Stimulated activated CD4-positive, alpha-beta T cell treated with anti-CD3 and anti-CD28 coated beads, Interleukin-1b, Interleukin-23, amount 100 ng/mL, for 1 hour (primary cell): ENCODE measurements at places on chromosomes 6 and 20.

- no peak for DNase-seq
These were observed 1.3 kb downstream of the SOBP start for GRCh38 chr6:107491138-107491609.

- no peak for DNase-seq
These were observed 57.7 kb downstream of the RBM38 start for GRCh38 chr20:57448764-57449354.

DNA sequence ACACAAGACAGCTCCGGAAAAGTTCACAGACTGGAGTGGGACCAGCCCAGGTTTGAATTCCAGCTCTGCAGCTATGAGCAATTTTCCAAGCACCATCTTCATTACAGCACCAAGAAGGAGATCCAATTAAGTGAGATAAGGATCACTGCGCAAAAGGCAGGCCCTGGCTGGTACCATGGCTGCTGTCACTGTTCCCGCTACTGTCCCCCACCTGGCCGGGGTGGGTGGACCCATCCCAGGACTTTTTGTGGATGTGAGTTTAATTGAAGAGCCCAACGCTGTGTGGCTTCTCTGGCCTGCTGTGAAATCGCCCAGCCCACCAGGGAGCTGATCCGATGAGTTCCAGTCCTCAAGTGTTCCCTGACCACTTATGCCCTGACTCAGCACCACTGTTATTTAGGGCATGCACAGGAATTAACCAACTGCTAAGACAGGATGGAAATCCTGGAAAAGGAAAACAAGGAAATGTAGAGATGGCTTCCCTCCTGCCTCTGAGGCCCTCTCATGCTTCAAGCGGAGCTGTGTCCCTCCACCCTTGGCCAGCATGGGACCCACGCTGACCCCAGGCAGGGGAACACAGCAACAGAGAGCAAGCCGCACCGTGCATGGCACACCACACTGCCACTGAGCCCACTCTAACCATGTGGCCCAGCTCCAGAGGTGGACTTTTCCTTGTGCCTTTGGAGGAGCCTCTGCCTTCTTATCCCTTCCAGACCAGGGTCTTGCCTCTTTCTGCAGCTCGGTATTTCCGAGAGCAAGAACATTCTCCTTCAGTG lies 150.0 kb upstream of the CST7 start:
- DNase-seq = no peak

DNA sequence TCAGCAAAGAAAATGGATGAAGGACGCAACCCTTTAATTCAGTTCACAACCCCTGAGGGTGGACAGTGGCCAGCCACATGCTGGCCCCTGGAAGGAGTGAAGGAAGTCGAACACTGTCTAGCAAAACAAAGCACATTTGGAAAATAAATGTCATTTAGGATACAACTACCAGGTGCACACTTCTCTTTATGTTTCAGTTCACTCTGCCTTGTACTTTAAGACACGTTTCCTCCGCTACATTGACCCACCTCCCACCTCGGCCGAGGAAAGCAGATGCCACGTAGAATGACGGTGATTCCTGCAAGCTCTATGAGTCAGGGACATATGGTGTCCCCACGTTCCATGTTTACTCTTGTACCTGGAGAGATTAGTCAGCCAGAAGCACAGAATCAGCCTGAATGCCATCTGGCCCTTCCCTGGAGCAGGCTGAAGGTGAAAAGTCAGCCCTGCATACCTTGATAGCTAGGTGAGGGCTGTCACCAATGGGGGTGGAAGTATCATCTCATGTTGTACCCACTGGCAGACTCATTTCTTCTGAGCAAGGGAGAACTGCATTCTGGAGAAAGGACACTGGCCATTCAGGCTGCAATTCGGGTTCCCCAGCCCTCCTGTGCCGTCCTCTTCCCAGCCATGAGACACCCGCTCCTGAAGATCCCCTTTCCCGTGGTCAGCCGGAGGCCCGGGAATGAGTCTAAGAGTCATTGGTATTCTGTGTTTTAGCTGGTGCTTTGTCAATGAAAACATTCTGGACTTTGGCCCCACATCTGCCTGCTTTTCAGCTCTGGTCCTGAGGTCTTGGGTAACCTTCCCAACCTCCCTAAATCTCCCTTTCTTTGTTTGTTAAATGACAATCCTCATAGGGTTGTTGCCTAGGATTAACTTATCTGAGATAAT lies 60.6 kb downstream of the FOXA2 start:
- DNase-seq = no peak

DNA sequence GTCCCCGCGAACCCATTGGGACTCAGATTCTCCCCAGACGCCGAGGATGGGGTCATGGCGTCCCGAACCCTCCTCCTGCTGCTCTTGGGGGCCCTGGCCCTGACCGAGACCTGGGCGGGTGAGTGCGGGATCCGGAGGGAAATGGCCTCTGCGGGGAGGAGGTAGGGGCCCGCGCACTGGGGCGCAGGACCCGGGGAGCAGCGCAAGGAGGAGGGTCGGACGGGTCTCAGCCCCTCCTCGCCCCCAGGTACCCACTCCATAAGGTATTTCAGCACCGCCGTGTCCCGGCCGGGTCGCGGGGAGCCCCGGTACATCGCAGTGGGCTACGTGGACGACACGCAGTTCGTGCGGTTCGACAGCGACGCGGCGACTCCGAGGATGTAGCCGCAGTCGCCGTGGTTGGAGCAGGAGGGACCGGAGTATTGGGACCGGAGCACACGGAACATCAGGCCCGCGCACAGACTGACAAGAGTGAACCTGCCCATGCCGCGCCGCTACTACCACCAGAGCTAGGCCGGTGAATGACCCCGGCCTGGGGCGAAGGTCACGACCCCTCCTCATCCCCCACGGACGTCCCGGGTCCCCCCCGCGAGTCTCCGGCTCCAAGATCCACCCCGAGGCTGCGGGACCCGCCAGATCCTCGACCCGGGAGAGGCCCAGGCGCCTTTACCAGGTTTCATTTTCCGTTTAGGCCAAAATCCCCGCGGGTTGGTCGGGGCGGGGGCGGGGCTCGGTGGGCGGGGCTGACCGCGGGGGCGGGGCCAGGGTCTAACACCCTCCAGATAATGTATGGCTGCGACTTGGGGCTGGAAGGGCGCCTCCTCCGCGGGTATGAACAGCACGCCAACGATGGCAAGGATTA lies 15.7 kb upstream of the HLA-A start:
- peak; percentile 77 for DNase-seq

GRCh38 chr6:14889188-14889587 lies 356.7 kb upstream of the JARID2 start:
- DNase-seq = no peak

- no peak for DNase-seq
These were observed 70.8 kb upstream of the AHI1 start for GRCh38 chr6:135568379-135568778.

GRCh38 chr6:169097381-169097959 lies 156.2 kb downstream of the THBS2 start:
- no peak for DNase-seq

- no peak for DNase-seq
These were observed 56.8 kb downstream of the NCOA3 start for GRCh38 chr20:47558295-47559066.

DNA sequence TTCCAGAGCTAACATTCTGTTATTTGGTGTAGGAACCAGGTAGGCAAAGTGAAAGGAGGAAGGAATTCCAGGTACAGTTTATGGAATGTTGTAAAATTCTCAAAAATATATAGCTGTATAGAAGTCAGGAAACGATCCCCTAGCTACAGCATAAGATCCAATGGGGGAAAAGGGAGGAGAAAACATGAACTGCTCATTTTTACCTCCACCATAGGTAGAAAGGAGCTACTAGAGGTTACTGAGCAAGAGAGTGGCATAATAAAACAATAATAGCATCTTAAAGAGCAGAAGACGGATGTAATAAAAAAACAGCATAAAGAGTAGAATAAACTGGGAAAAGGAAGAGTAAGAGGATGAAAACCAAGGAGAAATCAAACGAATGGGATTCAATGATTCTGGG lies 26.9 kb downstream of the EPB41L2 start:
- no peak for DNase-seq

- no peak for DNase-seq
These were observed 363.6 kb upstream of the CHD6 start for GRCh38 chr20:41981746-41982145.

DNA sequence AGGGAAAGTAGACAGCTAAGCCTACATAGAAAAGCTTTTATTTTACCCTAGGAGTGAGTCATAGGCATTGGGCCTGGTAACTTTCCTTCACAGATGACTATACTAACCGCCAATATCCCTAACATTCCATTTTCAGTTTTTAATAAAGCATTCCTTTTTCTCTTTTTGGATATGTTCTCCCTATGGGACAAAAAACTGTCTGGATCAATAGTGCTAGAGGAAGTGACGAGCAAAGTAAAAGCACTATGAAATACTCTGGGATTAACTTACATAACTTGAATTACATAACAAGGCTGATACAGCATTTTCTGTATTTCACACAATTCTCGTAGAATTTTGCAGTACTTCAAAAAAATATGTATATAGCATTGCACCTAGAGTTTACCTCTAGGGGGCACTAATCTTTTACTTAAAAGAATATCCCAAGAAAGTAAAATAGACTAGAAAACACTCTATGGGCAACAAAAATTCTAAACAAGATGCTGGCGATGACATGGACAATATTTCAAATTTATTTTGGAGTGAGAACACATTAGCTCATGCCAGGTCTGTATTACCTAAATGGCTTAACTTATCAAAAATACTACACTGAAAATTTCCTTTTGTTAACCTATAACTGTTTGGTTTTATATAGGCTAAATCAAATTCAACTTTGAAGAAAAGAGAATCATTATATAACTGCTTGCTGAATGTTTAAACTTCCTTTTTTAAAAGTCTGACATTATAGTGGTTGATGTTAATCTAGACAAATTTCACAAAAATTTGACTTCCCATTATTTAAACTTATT lies 66.3 kb upstream of the DST start:
- DNase-seq = no peak

DNA sequence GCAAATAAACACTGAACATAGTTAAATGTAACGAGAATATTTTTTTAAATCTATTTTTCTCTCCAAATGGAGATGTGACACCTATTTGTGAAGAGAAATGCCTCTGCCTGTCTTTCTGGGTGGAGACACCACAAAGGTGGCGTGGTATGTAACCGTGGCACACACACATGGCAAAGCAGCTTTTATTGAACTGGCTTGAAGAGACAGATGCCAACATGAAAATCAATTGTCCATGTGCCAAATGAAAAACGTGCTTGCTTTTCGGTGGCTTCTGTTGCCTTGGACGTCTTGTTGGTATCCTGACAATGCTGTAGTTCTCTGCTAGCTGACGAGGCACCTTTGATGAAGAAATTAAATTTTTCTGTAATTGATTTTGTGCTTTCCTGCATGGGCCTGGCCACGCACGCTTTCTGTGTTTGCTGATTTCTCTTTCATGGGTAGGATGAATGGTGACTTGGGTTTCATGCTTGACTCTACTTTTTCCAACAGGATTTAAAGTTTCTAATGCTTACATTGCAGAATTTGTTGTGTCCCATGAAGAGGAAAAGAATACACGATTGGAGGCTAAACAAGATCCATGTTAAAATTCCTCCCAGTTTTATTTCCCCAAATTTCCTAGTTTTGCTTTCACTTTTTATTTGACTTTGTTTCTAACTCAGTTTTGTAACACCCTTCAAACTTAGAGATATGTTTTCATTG lies 202.6 kb downstream of the TMEM242 start:
- DNase-seq = no peak

- DNase-seq = no peak
These were observed 70.1 kb upstream of the EMILIN3 start for GRCh38 chr20:41436679-41437078.

GRCh38 chr6:6851059-6851948 lies 256.5 kb upstream of the RREB1 start:
- DNase-seq = no peak

GRCh38 chr6:148967011-148967520 lies 220.2 kb downstream of the UST start:
- DNase-seq = no peak

- peak; percentile 69 for DNase-seq
These were observed 28.4 kb downstream of the LYRM2 start for GRCh38 chr6:89610149-89610642.

DNA sequence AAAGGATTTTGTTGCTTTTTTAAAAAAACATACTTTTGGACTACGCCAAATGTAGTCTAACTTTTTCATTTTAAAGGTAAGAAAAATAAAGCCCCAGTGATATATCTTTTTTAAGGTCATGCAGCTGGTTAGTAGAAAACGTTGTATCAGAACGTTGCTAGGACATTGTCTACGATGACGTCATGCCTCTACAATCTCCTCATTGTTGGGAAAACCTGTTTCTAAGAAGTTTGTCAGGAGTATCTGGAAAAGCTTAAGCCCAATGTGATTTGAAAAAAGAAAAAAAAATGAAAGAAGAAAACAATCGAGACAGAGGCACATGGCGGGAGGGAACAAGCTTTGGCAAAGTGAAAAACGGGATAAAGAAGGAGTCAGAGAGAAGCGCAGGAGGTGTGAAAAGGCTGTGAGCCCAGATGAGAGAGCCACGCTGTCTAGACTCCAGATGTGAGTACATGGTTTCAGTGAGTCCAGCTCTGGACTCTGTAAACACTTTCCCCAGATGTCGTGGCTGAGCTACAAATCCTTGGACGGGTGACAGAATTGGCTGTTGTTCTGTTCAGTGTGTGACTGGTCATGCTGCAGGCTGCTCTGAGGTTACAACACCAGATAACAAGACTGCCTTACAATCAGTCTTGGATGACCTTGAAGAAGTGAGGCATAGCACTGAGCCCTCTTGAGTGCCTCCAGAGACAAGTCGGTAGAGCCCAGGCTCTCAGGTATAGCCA lies 656.7 kb upstream of the ID4 start:
- DNase-seq = no peak

DNA sequence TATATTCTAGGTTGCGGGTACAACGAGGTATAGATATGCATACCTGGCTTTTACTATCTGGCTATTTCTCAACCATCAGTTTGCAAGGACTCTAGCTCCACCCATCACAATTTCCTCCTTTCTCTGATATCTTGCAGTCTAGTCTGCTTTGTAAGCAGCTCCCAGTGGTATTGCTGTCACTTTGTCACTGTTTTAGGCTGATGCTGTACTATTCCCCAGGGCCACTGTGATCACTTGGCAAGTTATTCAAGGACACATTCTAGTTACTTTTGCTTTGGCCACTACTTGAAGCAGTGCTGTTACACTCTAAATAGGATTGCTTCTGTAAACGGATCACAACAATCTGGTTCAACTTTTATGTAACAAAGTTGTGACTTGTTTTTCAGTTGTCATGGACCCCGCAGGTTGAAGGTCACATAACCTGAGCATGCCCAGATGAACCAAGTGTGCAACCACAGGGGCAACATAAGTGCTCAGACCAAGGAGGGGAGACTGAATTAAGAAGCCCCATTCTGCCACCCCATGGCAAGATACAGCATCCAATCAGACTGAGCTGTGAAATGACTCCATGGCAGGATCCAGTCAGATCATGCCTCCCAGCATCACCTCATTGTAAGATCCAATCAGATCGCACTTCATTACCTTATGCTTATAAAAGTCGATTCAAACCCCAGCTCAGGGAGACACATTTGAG lies 588.4 kb upstream of the CITED2 start:
- no peak for DNase-seq

DNA sequence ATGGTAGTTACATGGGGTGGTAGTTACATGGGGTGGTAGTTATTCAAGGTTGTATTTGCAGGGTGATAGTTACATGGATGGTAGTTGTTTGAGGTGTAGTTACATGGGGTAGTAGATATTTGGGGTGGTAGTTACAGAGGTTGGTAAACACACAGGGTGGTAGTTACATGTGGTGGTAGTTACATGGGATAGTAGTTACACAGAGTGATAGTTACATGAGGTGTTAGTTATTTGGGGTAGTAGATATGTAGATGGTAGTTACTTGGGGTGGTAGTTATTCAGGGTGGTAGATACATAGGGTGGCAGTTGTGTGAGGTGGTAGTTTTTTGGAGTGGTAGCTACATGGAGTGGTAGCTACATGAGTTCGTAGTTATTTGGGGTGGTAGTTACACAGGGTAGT lies 221.3 kb upstream of the CST7 start:
- DNase-seq = no peak

GRCh38 chr20:20621195-20621594 lies 91.2 kb downstream of the RALGAPA2 start:
- DNase-seq = no peak
